Cortex of kidney (tissue), 1 donor: ENCODE measurements at places on chromosomes 3 and 15.

DNA sequence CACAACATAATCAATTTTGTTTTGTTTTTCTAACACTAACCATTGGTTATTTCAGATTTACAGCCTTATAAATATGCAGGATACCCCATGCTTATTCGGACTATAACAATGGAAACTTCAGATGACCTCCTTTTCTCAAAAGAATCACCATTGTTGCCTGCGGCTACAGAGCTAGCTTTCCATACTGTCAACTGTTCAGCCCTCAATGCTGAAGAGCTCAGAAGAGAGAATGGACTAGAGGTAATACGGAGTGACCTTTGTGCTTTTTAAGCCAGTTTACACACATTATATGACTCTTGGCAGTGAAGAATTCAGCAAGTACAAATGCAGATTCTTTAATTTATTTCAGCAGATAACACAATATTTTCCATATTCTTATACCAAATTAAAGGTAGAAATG is 81.8 kb downstream of the DNAJC13 start:
- DNase-seq = no peak

DNA sequence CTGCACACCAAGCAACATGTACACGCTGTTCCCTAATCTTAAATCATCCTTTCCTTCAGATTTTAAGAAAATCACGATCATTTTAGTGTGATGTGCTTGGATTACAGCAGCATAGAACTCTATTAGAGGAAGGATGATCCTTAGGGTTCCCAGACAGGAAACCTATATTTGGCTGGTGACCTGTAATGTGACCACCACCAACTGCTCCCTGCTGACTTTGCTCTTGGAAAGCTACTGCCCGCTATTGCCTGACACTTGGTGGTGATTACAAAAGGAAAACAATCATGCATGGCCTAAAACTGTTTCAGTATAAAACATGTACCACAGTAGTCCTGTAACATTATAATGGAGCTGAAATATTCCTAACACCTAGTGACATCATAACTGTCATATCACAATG is 27.2 kb upstream of the LMOD3 start:
- no peak for DNase-seq

GRCh38 chr15:86663304-86663703 is 583.6 kb downstream of the AGBL1 start:
- DNase-seq = no peak

DNA sequence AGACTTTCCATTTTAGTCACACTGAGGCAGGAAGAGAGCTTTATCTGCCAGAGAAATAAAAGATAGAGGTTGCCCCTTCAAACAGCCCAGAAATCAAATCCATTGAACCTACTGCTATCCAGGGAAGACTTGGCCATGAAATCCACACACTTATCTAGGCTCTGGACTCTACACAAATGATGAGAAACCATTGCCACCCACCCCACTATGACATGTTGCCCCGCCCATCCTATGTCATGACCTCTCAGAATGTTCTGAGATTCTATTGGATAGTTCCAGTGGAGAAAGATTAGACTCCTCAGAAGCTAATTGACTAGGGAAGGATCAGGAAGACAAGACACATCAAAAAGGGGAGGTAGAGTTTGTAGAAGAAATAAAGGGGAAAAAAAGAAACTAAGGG is at the start of gene TMCO5A:
Gene TMCO5A, plus strand, starts transcription at position 301 of the 400 bp plus-strand sequence. CDS start 1,684 bp downstream, outside the sequence.
- DNase-seq = no peak

DNA sequence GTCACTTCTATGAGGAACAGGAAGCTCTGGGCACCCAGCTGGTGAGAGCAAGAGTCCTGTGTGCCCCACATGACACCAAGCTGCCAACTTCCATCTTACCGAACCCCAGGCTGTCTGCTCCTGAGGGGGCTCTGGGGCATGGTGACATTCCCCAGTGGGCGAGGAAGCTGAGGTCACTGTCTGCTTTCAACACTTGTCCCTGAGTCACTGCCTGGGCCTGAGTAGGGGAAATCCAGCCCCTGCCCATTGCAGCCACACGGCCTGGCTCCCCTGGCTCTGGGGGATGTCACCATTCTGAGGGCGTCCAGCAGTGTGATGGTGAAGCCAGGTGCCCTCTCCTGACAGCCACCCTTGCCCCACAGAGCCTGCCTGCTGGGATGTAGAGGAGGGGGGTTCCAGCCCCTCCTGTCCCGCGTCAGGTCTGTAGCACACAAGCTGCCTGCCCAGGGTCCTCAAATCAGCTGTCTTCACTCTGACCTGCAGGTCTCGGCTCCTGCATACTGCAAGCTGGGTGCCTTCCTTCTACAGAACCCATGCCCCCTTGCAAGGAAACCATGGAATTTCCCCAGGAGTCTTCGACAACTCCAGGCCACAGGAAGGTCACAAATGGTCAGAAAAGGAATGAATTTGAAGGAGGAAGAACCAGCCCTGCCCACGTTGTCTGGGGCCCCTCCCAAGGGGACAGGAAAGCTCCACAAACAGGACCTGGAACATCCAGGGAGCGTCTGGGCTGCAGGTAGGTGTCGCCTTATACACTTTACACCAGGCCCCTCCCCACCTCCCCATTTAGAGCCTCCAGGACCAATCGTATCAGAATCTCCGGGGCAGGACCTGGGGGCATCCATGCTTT is 69.9 kb upstream of the GATM start:
- no peak for DNase-seq

DNA sequence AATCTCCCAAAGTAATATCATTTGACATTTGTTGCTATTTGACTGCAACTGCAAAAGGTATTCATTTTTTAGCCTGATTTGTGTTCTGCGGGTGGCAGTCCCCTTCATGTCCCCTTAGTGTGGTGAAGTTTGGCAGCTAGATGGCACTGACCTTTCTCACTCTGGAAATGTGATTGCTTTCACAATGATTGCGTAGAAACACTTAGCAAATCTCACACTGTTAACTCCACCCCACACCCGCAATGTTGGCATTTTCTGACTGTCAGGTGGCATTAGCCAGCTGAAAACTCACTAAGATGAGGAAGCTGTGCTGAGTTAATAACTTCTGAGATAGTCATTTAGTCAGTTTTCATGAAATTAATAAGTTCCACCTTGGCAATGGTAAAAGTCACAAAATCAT is 76.9 kb downstream of the TRIM69 start:
- DNase-seq = no peak
